ENCODE measurements at places on chromosomes 2 and 18.

GRCh38 chr2:37902991-37903390 is 22.1 kb upstream of the RMDN2 start:
- DNase-seq = no peak

DNA sequence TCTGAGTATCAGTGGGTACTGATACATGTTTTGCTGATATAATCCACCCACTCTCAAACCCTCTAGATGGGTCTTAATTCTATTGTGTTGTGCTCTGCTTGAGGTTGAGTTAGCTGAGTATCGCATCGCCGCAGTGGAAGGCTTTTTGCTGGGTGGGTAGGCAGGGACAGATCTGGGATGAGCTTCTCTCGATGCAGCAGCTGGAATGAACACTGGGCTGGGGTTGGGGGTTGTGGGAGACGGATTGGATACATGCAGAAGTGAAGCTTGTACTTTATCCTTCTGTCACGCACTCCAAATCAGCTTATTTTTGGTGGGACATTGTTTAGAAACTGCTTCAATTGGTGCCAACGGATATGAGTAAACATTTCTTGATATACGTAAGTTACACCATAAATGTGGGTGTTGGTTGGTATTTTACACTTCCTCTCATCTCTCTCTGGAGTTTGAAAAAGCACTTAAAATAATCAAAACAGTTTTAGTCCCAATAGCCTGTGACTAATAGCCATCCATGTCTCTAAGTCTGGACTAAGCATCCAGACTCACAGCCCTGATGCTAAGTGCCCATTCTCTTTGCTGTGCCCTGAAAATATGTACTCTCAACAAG is 107.1 kb downstream of the POLE4 start:
- DNase-seq = no peak

DNA sequence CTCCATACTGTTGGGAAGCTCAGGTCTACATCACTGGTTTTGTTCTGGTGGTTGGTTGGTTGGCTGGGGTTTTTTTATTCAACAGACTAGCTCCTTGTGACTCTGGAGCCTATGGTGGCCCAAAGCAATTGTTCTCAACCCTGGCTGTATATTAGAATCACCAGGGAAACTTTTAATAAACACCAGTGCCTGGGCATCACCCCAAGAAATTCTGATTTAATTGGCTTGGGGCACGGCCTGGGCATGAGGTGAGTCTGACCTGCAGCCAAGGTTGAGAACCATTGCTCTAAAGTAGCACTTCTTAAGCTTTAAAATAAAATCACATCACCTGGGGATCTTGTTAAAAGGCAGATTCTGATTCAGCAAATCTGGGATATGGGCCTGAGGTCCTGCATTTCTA is 184.1 kb downstream of the C1D start:
- DNase-seq = no peak

DNA sequence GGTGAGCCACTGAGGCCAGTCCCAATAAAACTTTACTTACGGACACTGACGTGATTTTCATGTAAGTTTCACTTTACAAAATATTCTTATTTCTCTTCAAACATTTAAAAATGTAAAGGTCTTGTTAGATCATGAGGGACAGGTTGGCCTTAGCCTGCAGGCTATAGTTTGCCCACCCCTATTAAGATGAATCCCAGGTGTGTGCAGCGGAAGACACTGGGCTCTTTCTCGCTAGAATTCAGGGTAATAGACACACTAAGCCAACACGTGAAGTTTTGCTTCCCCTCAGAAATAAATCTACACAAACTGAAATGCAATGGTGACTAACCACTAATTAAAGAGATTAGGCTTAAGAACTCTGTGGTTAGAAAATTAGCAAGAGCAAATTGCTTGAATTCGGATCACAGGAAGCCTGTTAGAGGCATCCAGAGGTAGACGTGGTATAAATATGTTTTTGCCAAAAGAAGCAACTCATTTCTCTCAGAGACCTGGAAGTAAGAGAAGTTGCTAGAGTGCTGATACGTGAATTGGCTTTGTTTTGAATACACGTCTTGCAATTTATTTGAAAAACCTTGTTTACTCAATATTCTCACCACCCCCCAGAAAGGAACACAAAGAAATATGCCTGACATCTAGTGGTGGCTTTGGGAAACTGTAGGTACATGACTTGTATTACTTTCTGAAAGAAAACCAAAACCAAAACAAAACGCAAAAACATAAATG is 151.6 kb downstream of the DTNB start:
- DNase-seq = peak; percentile 72
